ENCODE measurements at places on chromosomes 7 and 10. TPM values are rescaled to one million over a fixed set of nuclear protein-coding genes. Genes with fewer than 3 reads are reported as not detected.

The PTF1A gene
- not detected for polyA plus RNA-seq

DNA sequence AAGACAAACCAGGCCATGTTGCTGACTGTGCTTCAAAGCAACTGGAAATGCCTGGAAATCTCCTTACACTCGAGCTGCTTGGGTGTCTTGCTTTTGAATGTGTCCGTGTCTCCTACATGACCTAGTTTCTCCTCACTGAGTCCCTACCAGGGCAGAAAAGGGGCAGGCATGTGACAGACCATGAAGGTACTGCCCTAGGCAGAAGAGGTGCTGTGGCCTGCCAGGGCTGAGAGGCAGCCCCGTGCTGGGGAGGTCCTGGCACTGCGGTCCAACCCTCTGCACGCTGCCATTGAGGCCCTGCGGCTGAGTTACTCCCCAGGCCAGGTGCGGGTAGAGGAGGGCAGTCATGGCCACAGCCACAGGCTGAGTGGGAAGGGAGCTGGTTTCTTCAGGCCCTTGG, 159.3 kb downstream of the LYZL1 start:
- H3K27me3 ChIP-seq: no peaks in the 10 kb centered on the region
- DNase-seq: no peak
- no peak overlapping the region for H3K4me3 ChIP-seq
- no peaks in the 10 kb centered on the region for H3K36me3 ChIP-seq

DNA sequence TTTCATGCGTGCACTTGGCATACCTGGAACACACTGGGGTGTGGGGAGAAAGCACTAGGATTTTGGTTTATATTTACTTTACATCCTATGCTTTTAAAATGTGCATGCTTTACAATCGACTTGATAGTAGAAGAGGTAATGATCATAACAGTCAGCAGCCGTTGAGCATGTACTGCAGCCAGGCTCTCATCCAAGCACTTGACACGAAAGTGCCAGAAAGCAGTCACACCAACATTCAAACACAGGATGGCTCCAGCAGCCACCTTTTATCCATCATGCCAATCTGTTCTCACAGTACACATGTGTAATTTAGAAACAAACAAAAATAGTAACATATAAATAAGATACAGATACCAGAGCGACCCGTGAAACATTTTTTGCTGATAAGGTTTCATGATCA, 1.2 kb upstream of the FAM241B start:
- peaks cover 12% of the 10 kb centered on the region for H3K27me3 ChIP-seq
- no peak overlapping the region for H3K27ac ChIP-seq
- peaks cover 11% of the 10 kb centered on the region for H3K4me1 ChIP-seq
- no peaks in the 10 kb centered on the region for H3K36me3 ChIP-seq
- peak overlapping the region; percentile 42 for H3K4me3 ChIP-seq
- no peak for DNase-seq

- no peak overlapping the region for H3K4me3 ChIP-seq
- no peak overlapping the region for H3K27ac ChIP-seq
- no peak for DNase-seq
- H3K27me3 ChIP-seq: peaks cover under 1% of the 10 kb centered on the region
- H3K36me3 ChIP-seq: no peaks in the 10 kb centered on the region
- peaks cover 4% of the 10 kb centered on the region for H3K4me1 ChIP-seq
Observed at GRCh38 chr7:22675917-22676343, 51.1 kb upstream of the IL6 start.

The MOGAT3 gene
- polyA plus RNA-seq: not detected

The AEBP1 gene
- polyA plus RNA-seq: 1.5 TPM

GRCh38 chr10:55091691-55092328, 290.8 kb upstream of the PCDH15 start:
- H3K27ac ChIP-seq: no peak overlapping the region
- no peaks in the 10 kb centered on the region for H3K27me3 ChIP-seq
- no peaks in the 10 kb centered on the region for H3K4me1 ChIP-seq
- no peak for DNase-seq
- H3K4me3 ChIP-seq: no peak overlapping the region
- no peaks in the 10 kb centered on the region for H3K36me3 ChIP-seq

- H3K36me3 ChIP-seq: no peaks in the 10 kb centered on the region
- peaks cover 85% of the 10 kb centered on the region for H3K4me1 ChIP-seq
- peak overlapping the region; percentile 98 for H3K27ac ChIP-seq
- H3K4me3 ChIP-seq: peak overlapping the region; percentile 94
Observed at GRCh38 chr10:71770789-71771188, 2.5 kb downstream of the VSIR start.

GRCh38 chr10:9166770-9167169, 1112.3 kb downstream of the GATA3 start:
- no peak overlapping the region for H3K27ac ChIP-seq
- no peak for DNase-seq
- H3K27me3 ChIP-seq: no peaks in the 10 kb centered on the region

DNA sequence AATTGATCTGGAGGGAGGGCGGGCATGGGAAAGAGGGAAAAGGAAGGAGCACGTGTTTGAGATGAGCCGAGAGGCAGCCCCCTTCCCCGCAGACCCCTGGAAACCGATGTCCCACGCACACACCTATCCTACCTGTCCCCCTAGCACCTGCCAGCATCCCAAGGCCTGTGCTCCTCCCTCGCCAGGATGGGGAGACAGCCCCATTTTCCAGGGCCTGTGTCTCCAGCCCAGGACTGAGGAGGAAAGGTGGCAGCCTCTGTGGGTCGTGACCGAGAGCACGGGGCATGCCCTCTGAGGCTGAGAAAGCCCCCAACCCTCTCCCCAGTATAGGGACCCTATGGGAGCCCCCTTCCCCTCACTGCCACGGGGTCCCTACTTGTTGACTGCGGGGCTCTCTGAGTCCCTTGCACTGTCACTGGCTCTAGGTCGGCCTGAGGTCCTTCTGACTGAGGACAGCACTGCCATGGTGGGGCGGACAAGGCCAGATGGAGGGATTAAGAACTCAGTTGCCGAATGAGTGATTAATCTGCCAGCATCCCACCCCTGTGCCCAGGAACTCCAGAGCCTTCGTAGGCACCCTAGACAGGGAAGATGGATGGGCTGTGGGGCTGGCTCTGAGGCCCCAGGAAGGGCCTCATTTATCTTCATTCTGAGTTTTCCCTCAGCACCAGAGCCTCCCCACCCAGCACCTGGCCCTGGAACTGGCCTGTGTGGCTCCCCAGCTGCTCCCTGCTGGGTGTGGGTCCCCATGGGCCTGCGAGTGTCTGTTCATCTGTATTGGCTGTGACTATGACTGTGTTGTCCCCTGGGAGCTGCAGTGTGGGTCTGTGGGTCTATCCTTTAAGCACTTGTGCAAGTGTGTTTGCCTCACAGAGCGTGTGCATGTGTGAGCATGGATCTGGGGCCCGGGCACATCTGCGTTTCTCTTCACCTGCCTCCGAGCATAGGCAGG, 26.0 kb downstream of the CRHR2 start:
- DNase-seq: no peak
- no peaks in the 10 kb centered on the region for H3K27me3 ChIP-seq
- H3K4me1 ChIP-seq: no peaks in the 10 kb centered on the region
- H3K36me3 ChIP-seq: peaks cover 16% of the 10 kb centered on the region
- no peak overlapping the region for H3K4me3 ChIP-seq

The CALD1 gene
- not detected for polyA plus RNA-seq

- no peak overlapping the region for H3K4me3 ChIP-seq
- peaks cover 6% of the 10 kb centered on the region for H3K4me1 ChIP-seq
- no peak for DNase-seq
- no peak overlapping the region for H3K27ac ChIP-seq
- no peaks in the 10 kb centered on the region for H3K36me3 ChIP-seq
- H3K27me3 ChIP-seq: peaks cover 6% of the 10 kb centered on the region
Observed at GRCh38 chr10:93081834-93082233, 8.1 kb downstream of the CYP26A1 start.

GRCh38 chr10:72765051-72765745, 73.3 kb downstream of the MCU start:
- no peak for DNase-seq
- no peak overlapping the region for H3K4me3 ChIP-seq
- no peak overlapping the region for H3K27ac ChIP-seq

- peaks cover 4% of the 10 kb centered on the region for H3K27me3 ChIP-seq
- H3K4me3 ChIP-seq: no peak overlapping the region
- H3K27ac ChIP-seq: no peak overlapping the region
- no peak for DNase-seq
Observed at GRCh38 chr7:41917-42565, 150.3 kb upstream of the FAM20C start.

- H3K4me3 ChIP-seq: no peak overlapping the region
- H3K27ac ChIP-seq: no peak overlapping the region
- no peaks in the 10 kb centered on the region for H3K36me3 ChIP-seq
- DNase-seq: no peak
- H3K27me3 ChIP-seq: peaks cover 2% of the 10 kb centered on the region
- H3K4me1 ChIP-seq: no peaks in the 10 kb centered on the region
Observed at GRCh38 chr7:101593556-101593955, 35.5 kb downstream of the MYL10 start.

DNA sequence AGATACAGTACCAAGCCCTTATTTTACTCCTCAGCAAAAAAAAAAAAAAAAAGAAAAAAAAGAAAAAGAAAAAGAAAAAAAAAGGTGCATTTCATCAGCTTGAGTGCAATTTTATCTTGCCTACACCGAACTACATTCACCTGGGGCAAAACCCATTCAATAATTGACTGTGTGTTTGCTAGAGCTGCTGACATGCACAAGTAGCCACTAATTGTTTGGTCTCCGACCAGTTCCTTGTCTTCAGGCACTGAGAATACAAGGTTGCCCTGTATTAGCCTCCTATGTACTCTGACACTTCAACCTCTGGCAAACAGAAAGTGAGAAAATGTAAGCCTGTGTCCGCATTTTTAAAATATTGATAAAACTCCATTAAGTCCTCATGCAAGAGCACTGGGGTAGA, 1579.4 kb upstream of the LRRTM3 start:
- no peak overlapping the region for H3K4me3 ChIP-seq
- no peaks in the 10 kb centered on the region for H3K36me3 ChIP-seq
- H3K27ac ChIP-seq: no peak overlapping the region
- no peaks in the 10 kb centered on the region for H3K4me1 ChIP-seq
- DNase-seq: no peak

The PRTFDC1 gene
- 0.40 TPM for polyA plus RNA-seq

DNA sequence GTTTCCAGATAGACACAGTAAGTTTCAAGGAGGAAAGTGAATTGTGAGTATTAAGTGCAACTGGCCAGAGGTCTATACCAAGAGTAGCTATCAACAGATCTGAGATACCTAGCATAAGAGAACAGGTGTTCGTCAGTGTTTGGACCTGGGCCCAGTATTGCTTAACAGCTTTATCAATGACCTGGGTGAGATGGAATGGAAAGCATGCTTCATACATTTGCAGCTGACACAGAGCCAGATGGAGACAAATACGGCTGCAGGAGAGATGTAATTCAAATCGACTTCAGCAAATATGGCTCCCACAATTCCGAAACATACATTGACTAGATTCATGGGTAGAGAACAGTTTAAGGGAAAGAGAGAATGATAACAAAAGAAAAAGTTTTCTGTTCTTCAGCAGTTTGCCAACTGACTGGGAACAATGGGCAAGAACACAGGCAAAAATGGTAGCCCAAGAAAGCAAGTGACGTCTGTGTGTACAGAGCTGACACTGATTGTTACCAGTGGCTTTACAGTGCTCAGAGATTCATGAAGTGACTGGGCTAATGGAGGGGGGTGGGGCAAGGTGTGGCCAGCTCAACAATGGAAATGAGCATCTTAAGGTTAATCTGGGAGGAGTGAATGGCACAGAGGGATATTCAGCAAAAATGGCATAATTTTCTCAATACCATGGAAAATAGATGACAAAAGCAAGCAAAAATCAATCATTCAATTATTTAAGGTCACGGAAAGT, 28.0 kb upstream of the COBL start:
- no peak overlapping the region for H3K4me3 ChIP-seq
- peaks cover 2% of the 10 kb centered on the region for H3K27me3 ChIP-seq
- no peaks in the 10 kb centered on the region for H3K36me3 ChIP-seq
- DNase-seq: no peak
- no peak overlapping the region for H3K27ac ChIP-seq

The SFTPA1 gene
- polyA plus RNA-seq: not detected

- H3K27me3 ChIP-seq: peaks cover 8% of the 10 kb centered on the region
- no peak for DNase-seq
- H3K4me3 ChIP-seq: no peak overlapping the region
- no peaks in the 10 kb centered on the region for H3K36me3 ChIP-seq
- no peaks in the 10 kb centered on the region for H3K4me1 ChIP-seq
Observed at GRCh38 chr10:14397066-14397465, 66.3 kb upstream of the FRMD4A start.

DNA sequence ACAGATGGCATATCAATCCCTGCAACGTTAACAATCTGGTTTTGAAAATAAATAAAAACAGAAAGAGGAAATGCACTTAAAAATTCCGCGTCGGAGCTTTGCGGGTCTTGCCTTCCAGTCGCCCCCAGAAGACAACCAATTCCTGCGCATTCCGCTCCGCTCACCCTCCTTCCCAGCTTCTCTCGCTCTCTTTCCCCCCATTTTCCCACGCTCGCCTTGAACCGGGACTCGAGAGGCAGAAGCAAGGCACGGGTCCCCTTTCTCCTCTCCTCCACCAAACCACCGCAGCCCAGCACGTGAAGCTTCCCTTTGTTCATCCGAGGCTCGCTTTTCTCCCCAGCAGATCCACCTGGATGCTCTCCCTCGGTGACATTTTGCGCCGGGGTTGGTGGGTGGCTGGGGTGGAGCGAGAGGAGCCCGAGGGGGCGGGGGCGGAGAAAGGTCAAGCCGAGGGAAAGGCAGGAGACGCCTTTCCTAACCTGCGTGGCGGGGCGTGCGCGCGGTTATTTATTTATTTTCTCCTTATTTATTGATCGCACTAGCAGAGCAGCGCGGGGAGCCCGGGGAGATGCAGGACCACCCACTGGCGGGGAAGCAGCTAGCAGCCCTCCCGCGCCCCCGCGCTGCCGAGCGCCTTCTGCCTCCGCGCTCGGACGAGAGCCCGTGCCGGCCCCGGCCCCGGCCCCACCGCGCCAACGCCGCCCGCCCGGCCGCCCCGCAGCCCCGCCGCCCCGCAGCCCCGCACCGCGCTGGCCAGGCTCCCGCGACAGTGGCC, at the start of gene KCND2:
Gene KCND2 (plus strand): TSS at position 475 of the 775 bp plus-strand sequence.
- H3K4me1 ChIP-seq: no peaks in the 10 kb centered on the region
- no peak for DNase-seq
- no peaks in the 10 kb centered on the region for H3K36me3 ChIP-seq
- H3K27ac ChIP-seq: no peak within 1 kb of the TSS
- peaks cover 5% of the 10 kb centered on the region for H3K27me3 ChIP-seq

GRCh38 chr10:99775850-99776249, 6.6 kb upstream of the ABCC2 start:
- H3K27ac ChIP-seq: no peak overlapping the region
- H3K27me3 ChIP-seq: peaks cover 6% of the 10 kb centered on the region
- no peak for DNase-seq

The NRG3 gene
- polyA plus RNA-seq: not detected

- no peak for DNase-seq
- no peaks in the 10 kb centered on the region for H3K36me3 ChIP-seq
- no peak overlapping the region for H3K4me3 ChIP-seq
- H3K27me3 ChIP-seq: no peaks in the 10 kb centered on the region
Observed at GRCh38 chr10:37703833-37704382, 153.5 kb downstream of the ZNF248 start.

GRCh38 chr10:110525349-110526260, 27.9 kb downstream of the DUSP5 start:
- H3K27ac ChIP-seq: no peak overlapping the region
- peaks cover 3% of the 10 kb centered on the region for H3K36me3 ChIP-seq
- H3K27me3 ChIP-seq: peaks cover 10% of the 10 kb centered on the region
- no peak for DNase-seq

The COMMD3 gene
- polyA plus RNA-seq: 82.6 TPM

GRCh38 chr10:125662584-125662983, 20.4 kb downstream of the TEX36 start:
- peaks cover 4% of the 10 kb centered on the region for H3K36me3 ChIP-seq
- no peak overlapping the region for H3K4me3 ChIP-seq
- H3K27me3 ChIP-seq: no peaks in the 10 kb centered on the region
- H3K27ac ChIP-seq: no peak overlapping the region

GRCh38 chr7:37536706-37537105, 88.0 kb upstream of the ELMO1 start:
- DNase-seq: no peak
- H3K27me3 ChIP-seq: peaks cover 6% of the 10 kb centered on the region
- H3K4me3 ChIP-seq: no peak overlapping the region
- no peaks in the 10 kb centered on the region for H3K36me3 ChIP-seq
- no peaks in the 10 kb centered on the region for H3K4me1 ChIP-seq
- no peak overlapping the region for H3K27ac ChIP-seq
